Activated CD8-positive, alpha-beta memory T cell treated with anti-CD3 and anti-CD28 coated beads for 1 hour (primary cell): ENCODE measurements at places on chromosomes 5 and 9.

DNA sequence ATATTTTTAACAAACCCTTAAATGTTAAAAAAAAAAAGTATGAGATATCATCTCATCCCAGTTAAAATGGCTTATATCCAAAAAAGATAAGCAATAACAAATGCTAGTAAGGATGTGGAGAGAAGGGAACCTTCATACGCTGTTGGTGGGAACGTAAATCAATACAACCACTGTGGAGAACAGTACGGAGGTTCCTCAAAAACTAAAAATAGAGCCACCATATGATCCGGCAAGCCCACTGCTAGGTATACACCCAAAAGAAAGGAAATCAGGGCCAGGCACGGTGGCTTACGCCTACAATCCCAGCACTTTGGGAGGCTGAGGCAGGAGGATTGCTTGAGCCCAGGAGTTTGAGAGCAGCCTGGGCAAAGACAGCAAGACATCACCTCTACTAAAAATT lies 3.0 kb downstream of the MTMR12 start:
- no peak for DNase-seq

GRCh38 chr9:137070906-137071275 lies 534 bp upstream of the SAPCD2 start:
- no peak for DNase-seq

DNA sequence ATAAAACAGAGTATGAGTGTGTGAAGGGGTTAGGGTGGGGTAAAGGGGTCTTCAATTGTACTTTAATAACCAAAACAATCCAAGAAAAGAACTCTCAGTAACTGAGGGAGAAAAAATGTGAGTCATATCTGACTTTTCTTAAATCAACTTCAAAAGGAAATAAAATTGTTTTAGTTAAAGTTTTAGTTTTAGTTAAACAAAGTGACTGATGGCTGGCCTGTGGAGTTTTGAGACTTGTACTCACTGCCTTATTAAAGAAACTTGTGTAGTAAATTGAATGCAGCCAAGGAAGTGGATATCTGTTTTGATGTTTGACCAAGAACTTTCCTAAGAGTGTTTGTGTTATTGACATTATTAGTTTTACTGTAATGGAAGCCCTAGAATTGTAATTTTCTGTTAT lies 2032.6 kb downstream of the MAT2B start:
- no peak for DNase-seq

DNA sequence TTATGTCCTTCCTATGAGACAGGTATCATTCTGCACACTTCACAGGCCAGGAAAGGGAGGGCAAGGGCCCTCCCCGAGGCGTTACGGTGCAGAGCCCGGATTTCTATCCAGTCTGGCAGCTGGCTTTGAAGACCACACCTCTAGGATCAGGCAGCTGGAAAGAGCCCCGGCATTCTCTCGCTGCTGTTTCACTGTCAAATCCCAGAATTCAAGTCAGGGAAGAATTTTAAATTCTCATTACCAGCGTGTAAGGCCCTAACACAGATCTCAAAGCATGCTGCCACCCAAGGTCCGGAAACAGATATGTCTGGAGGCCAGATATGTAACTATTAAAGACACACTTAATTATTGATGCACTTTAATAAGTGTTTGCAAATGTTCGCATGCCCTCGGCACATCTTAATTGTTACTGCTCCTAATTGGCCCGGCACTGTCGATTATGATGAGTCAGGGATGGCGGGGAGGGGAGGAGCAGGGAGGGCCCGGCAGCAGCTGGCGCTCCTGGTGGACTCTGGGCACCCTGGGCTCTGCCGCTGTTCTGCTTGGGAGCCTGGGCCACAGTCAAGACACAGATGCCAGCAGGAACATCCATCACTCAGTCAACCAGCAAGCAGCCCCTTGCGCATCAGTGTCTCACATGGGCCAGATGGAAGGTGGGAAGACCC lies 76.3 kb upstream of the BARHL1 start:
- DNase-seq, result no peak

GRCh38 chr5:142981886-142982820 lies 212.0 kb downstream of the ARHGAP26 start:
- DNase-seq, result no peak

DNA sequence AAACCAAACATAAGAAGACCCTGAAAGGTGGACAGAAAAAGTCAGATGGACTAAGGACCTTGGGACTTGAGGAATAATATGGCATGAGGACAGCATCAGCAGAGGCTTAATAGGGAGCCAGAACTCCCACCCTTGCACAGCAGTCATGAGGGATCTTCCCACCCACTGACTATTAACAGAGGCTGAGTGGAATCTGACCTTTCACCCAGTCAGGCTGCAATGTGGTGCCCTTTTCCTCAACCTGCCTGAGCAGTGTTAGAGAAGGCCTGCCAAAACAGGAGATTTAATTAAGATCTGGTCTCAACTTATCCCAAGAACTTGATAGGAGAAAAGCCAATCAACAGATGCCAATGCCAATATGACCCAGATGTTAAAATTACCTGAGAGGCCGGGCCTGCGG lies 481.9 kb downstream of the KDM4C start:
- DNase-seq, result no peak
